ENCODE measurements at places on chromosomes 3 and 15. TPM values are rescaled to one million over a fixed set of nuclear protein-coding genes. Genes with fewer than 3 reads are reported as not detected.

C3orf70 gene
- under 0.01 TPM for total RNA-seq

PCLAF gene
- total RNA-seq, result 1.4 TPM

ST3GAL6 gene
- 1.4 TPM for total RNA-seq

MYZAP gene
- total RNA-seq, result 1.4 TPM

APBA2 gene
- total RNA-seq, result 5.1 TPM

NMNAT3 gene
- 6.8 TPM for total RNA-seq

KIF23 gene
- 10.9 TPM for total RNA-seq

Measured in nasal cavity respiratory epithelium epithelial cell of viscerocranial mucosa (primary cell).